Activated CD8-positive, alpha-beta memory T cell treated with anti-CD3 and anti-CD28 coated beads for 1 hour (primary cell): ENCODE measurements at places on chromosomes 3 and 15.

DNA sequence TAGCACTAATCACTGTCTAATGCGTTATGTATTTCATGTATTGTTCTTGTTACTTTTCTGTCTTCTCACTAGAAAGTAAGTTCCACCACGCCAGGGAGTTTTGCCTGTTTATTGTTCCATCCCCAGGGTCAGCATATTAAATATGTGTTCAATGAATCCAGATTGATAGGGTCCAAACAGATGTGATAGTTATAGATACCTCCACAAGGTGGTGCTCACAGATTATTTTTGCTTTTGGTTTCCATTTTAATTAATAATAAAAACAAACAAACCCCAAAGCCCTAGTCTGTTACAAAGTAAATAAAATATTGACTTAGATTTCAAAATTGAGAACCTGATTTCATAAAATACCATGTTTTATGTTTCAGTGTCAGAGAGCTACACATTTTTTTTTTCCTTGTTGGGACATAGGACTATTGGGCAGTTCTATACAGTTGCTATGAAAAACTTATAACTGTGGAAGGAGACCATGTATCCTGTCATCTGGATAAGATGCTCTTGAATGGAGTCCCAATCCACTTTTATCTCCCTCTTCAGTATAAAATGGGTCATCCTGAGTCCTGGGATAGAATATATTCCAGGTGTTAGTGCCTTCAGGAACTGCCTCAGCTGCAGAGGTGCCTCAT lies 12.4 kb downstream of the OTOL1 start:
- DNase-seq, result no peak

DNA sequence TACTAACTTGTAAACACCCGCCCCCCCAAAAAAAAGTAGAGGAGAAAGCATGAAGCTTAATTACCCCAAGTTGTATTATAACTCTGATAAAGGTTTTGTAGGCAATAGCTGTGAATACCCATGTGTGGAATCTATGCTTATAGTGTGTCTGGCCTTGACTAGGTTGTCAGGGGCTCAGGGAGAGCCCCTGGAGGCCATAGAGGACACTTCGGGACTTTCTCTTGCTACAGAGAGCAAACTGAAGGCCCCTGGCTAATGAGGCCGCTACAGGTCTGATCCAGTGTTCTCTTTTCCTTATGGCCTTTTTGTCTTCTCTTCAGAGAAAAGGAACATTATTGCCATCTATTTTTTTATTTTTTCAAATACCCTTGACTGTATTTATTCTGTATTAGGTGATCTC lies 19.1 kb upstream of the SCAANT1 start:
- no peak for DNase-seq

GRCh38 chr3:188881954-188882641 lies 289.7 kb upstream of the TPRG1 start:
- DNase-seq, result no peak

GRCh38 chr3:158330870-158331269 lies 221.0 kb downstream of the RSRC1 start:
- no peak for DNase-seq

DNA sequence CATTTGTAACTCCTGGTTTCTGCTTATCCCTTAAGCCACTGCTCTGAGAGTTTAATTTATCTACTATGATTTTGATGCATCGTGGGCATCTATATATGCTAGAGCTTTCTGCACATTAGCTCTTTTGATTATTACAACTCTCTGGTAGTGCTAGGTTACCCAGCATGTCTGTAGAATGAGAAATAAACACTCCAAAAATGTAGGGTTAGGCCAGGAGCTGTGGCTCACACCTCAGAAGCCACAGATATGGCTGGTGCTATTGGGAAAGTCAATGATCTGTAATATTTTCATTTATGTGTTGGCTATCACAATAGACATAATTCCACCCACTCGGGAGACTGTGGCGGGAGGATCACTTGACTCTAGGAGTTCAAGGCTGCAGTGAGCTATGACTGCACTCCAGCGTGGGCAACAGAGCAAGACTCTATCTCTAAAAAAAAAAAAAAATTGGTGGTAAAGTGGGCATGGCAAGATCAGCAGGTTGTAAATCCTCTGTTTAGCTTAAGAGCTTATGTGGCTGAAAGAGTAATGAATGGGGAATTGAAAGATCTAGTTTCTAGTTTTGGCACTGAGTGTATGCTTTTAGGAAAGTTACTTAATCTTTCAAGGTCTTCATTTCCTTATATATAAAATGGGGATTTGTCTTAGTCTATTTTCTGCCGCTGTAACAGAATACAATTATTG lies 6.3 kb downstream of the TIGIT start:
- DNase-seq, result no peak

DNA sequence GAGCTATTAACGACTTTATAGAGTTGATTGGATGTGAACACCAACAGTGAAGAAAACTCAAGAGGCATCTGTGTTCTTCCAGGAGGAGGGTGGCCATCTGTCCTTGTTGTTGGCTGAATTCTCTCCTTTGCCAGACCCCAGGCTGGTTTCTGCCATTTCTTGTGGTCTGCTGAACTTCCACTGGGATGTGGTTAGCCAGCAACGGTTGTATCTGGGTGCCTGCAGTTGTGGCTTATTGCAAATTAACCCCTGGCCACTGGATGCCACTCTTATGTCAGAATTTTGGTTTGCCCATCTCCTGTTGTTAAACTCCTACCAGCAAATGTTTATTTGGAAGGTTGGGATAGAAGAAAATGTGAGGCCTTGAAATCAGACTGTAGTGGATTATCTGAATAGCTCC lies 163.6 kb upstream of the TBC1D5 start:
- DNase-seq, result no peak

DNA sequence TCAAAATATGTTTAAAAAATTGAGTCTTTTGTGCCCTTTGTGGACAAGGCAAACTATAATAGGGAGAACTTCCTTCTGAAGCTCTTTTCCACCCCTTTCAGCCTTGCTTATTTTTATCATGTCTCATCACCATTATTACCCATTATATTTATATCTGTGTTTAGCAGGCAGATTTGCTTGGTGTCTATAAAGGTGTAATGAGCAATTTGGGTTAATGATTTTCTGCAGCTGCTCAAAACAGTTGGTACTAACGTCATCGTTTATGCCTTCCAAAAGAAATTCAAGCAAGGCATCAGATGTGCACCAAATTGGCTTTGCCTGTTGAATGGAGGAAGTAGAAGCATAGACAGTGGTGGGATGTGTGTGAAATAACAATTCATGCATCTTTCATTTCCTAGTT lies 483.7 kb upstream of the SGO1 start:
- no peak for DNase-seq

GRCh38 chr3:177802151-177802900 lies 605.0 kb upstream of the TBL1XR1 start:
- no peak for DNase-seq

DNA sequence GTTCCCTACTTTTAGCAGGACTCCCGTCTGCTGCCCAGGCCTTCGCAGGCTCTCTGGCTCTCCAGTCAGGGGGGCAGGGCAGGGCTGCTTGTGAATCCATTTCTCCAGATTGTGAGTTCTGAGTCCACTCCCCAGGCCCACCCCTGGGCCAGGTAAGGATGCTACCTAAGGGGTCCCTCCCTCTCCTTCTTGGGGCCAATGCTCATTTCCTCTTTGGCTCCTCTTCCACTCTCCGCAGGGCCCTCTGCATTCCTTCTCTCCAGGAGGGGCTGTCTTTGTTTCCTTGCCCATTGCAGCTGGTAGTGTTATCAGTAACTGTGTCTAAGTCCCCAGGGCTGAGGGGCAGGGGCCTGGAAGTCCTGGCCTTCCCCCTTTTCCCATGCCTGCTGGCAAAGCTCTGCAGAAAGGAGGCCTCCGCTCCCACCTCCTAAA lies 13.0 kb upstream of the CACNA2D2 start:
- DNase-seq, result no peak

- no peak for DNase-seq
Measured at GRCh38 chr3:129690406-129690805, 83.9 kb upstream of the PLXND1 start.

GRCh38 chr15:89690276-89691218 lies at the start of the genes PEX11A and WDR93:
Gene PEX11A (minus strand): TSS chr15:89690754. CDS start chr15:89690632, 122 bp downstream.
Gene WDR93 (plus strand): TSS chr15:89690811. CDS start chr15:89701747, 10,936 bp downstream.
- peak; percentile 58 for DNase-seq

DNA sequence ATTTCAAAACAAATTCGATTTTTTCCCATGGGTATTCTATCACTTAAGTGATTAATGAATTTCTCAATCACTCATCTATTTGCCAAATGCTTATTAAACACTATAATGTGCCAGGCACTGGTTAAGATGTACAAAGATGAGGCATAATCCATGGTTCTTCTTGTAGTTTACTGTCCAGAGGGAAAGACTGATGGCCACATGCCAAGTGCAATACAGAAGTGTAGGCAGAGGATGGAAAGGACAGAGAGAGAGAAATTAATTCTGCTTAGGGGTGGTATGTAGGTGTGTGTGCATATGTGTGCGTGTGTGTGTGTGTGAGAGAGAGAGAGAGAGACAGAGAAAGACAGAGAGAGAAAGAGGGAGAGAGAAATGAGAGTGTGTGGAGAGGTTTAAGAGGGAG lies 120.8 kb upstream of the CCNL1 start:
- no peak for DNase-seq

DNA sequence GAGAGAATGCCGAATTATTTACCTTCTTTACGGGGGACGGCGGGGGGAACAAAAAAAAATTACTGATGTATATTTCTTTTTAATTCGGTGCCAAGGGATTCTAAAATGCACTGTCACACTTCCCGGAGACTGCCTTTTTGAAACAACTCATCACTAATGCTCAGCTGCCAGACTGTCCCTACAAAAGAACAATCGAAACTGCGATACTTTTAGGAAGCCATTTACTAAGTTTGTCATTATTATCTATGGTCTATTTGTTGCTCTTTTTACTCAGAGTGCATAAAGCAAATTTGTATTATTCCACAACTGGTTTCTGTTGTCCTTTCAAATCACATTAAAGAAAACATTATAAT lies 60.8 kb downstream of the TM4SF4 start:
- no peak for DNase-seq

DNA sequence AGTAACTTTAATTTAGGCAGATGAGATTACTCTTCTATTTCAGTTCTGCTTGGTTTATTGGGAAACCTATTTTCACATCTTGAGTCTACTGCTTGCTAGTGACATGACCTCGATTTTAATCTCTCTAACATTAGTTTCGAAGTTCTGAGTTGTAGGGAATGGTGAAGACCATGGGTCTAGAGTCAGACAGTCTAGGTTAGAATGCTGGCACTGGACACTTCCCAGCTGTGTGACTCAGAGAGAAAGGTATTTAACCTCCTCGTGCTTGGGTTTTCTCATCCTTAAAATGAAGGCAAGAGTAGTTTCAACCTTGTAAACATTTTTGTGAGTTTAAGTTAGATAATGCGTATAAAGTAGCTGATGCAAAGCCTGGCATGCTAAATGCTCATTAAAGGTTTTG lies 422.1 kb downstream of the GRM7 start:
- DNase-seq, result no peak

- DNase-seq, result no peak
Measured at GRCh38 chr15:47862402-47862801, 145.1 kb downstream of the SEMA6D start.

GRCh38 chr3:170976190-170976519 lies 50.4 kb downstream of the SLC2A2 start:
- DNase-seq, result no peak

- no peak for DNase-seq
Measured at GRCh38 chr3:159158213-159158612, 356.4 kb downstream of the MFSD1 start.

GRCh38 chr3:31133541-31133940 lies 239.1 kb upstream of the GADL1 start:
- DNase-seq, result no peak

GRCh38 chr3:129503471-129504291 lies 24.8 kb upstream of the RHO start:
- DNase-seq, result no peak

- no peak for DNase-seq
Measured at GRCh38 chr3:1734494-1735122, 364.1 kb upstream of the CNTN4 start.

GRCh38 chr3:122942937-122943827 lies 84.4 kb downstream of the SEMA5B start:
- no peak for DNase-seq

DNA sequence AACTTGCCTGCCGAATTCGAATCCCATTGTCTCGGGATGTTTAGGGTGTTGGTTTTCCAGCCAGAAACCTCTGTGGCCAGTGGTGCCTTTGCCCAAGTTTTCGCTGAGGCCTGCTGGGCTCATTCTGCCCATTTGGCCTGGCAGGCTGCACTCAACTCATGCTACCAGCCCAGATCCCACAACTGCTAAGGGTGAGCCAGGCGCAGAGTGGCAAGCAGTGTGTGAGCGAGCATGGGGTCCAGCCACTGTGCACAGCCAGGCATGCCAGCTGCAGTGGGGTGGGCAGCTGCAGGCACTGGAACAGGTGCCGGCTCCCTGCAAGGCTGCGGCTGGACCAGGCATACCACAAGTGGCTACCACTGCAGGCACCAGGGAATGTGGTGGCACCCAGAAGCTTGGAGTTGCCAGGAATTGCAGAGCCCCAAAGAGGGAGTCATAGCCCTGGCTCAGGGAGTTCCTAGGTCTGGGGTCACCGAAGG lies 151.4 kb upstream of the P2RY1 start:
- no peak for DNase-seq

- DNase-seq, result no peak
Measured at GRCh38 chr15:31465083-31465955, 138.7 kb downstream of the KLF13 start.

- no peak for DNase-seq
Measured at GRCh38 chr3:174125267-174125824, 727.8 kb downstream of the NLGN1 start.

- DNase-seq, result no peak
Measured at GRCh38 chr3:178169421-178169820, 366.8 kb upstream of the KCNMB2 start.

GRCh38 chr3:105883798-105884377 lies 15.1 kb upstream of the CBLB start:
- no peak for DNase-seq

- no peak for DNase-seq
Measured at GRCh38 chr3:148998715-148999423, 7.5 kb downstream of the GYG1 start.

DNA sequence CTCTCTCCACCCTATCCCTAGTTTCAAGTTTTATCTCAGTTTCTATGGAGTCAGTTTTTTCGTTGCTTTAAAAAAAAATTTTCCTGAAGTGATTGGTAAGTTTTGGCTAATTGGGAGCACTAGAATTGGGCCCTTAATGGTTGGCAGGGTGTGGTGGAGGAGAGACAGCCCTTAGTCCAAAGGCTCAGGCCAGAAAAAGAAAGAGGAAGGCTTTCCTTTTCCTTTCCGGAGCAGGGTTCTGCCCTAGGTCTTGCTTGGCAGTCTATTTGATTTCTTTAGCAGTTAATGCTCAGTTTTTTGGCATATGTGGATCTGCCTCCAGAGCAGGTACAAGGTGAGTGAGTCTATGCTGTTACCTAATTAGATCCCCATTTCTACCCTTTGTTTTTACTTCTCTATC lies 22.7 kb downstream of the CTNNB1 start:
- no peak for DNase-seq

GRCh38 chr15:71385026-71385425 lies 269.8 kb downstream of the THSD4 start:
- no peak for DNase-seq

- no peak for DNase-seq
Measured at GRCh38 chr3:55189359-55189801, 261.5 kb upstream of the LRTM1 start.
